Esophagus squamous epithelium (tissue), 5 donors: ENCODE measurements at places on chromosomes 3 and 15.

- DNase-seq, result no peak
- no peak overlapping the region for H3K27ac ChIP-seq
- H3K4me3 ChIP-seq, result no peak overlapping the region
Observed at GRCh38 chr3:134777341-134777740, 17.7 kb upstream of the EPHB1 start.

DNA sequence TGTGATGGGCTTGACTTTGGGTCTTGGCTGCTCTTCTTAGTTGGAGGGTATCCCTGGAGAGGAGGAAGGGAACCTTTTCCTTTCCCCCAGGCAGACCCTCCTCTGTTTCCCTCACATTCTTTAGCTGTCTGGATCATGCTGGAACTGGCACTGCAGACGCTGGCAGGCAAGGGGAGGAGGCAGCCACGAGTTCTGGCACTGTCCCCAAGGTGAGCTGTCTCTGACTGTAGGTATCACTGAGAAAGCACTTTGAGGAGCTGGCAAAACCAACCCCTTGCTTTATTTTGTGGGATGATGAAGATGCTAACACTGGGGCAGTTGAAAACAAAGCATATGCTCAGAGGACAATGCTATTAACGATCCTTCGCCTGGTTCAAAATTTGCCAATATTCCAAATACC lies 175.0 kb downstream of the SOX2 start:
- H3K4me1 ChIP-seq, result no peaks in the 10 kb centered on the region
- no peaks in the 10 kb centered on the region for H3K36me3 ChIP-seq
- H3K4me3 ChIP-seq, result no peak overlapping the region
- DNase-seq, result no peak
- H3K27ac ChIP-seq, result no peak overlapping the region
- H3K27me3 ChIP-seq, result no peaks in the 10 kb centered on the region

DNA sequence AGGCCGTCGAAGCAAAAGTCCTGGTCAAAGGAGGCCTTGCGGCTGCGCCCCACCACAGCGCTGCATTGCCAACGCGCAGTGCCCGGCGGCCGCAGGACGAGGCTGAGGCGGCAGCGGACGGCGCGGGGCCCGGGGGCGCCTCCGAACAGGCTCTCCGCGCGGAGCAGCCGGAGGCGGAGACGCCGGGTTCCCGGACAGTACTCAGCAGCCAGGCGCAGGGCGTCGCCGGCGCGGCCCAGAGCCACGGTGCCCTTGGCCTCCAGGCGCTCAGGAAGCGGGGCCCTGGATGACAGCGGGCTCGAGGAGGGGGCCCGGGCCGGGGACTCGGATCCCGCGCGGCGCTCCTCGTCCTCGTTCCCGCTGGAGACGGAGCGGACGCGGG lies 1.1 kb downstream of the C2CD4B start:
- H3K36me3 ChIP-seq, result no peaks in the 10 kb centered on the region
- peaks cover 21% of the 10 kb centered on the region for H3K4me1 ChIP-seq
- DNase-seq, result no peak
- H3K27me3 ChIP-seq, result no peaks in the 10 kb centered on the region
- peak overlapping the region; percentile 80 for H3K27ac ChIP-seq
- peak overlapping the region; percentile 52 for H3K4me3 ChIP-seq

GRCh38 chr3:128155616-128156360 lies 2.5 kb downstream of the EEFSEC start:
- H3K36me3 ChIP-seq, result peaks cover 29% of the 10 kb centered on the region
- no peak for DNase-seq
- no peak overlapping the region for H3K4me3 ChIP-seq

GRCh38 chr15:92672102-92672501 lies 16.5 kb upstream of the FAM174B start:
- no peak overlapping the region for H3K4me3 ChIP-seq
- peaks cover 11% of the 10 kb centered on the region for H3K4me1 ChIP-seq
- H3K27me3 ChIP-seq, result no peaks in the 10 kb centered on the region
- no peaks in the 10 kb centered on the region for H3K36me3 ChIP-seq
- no peak for DNase-seq
- H3K27ac ChIP-seq, result no peak overlapping the region

GRCh38 chr3:66298591-66298990 lies 77.8 kb downstream of the SLC25A26 start:
- no peak overlapping the region for H3K4me3 ChIP-seq
- no peak overlapping the region for H3K27ac ChIP-seq
- no peaks in the 10 kb centered on the region for H3K27me3 ChIP-seq
- peaks cover 19% of the 10 kb centered on the region for H3K4me1 ChIP-seq
- no peaks in the 10 kb centered on the region for H3K36me3 ChIP-seq

- H3K4me3 ChIP-seq, result no peak overlapping the region
- DNase-seq, result no peak
- no peaks in the 10 kb centered on the region for H3K27me3 ChIP-seq
- no peaks in the 10 kb centered on the region for H3K36me3 ChIP-seq
- H3K4me1 ChIP-seq, result no peaks in the 10 kb centered on the region
Observed at GRCh38 chr15:34721157-34721801, 33.5 kb downstream of the GJD2 start.

DNA sequence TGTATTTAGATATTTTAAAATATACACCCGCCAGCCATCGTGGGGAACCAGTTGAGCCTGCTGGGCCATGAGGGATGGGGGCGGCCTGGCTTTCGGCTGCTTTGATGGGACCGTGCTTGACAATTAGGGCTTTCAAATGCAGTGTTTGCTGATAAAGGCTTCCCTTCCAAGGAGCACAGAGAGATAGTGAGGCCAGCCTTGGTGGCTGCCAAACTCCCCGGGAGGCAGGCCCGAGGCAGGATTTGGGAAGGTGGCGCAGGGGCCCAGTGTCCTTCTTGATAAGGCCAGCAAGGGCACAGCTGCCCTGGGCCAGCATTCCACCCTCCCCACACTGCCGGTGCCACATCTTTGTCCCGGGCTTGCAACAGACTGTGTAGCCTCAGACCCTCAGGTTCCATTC lies 75.6 kb downstream of the LINGO1 start:
- no peaks in the 10 kb centered on the region for H3K27me3 ChIP-seq
- no peaks in the 10 kb centered on the region for H3K36me3 ChIP-seq
- H3K4me1 ChIP-seq, result no peaks in the 10 kb centered on the region

DNA sequence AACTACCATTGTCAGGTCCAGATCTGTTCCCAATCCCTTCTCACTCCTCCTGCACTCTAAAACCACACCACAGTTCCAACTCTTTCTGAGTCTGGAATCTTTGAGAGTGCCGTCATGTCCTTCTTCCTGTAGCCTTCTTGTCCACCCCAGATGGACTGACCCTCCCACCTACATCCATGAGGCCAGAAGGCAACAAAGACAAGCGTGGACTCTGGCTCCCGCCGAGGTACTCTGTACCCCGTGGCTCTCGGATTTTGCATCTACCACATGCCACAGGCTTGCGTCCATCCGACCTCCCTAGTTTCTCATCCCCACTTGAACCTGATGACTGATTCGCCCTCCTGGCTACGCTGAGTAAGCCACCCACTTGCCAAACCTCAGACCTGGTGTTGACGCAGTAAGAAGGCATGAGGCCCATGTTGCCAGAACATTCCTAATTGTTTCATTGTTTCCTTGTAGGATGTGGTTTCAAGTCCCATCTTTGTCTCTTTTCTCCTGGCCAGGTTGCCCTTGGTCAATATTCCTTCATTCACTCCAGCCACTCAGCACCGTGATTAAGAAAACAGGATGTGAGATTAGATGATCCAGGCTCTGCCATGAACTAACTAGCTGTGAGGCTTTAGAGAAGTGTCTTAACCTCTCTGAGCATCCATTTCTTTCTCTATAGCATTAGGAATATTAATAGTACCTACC lies 1.1 kb upstream of the ZBTB38 start:
- H3K36me3 ChIP-seq, result no peaks in the 10 kb centered on the region
- peaks cover 30% of the 10 kb centered on the region for H3K27me3 ChIP-seq
- DNase-seq, result no peak
- H3K4me3 ChIP-seq, result no peak overlapping the region

- no peaks in the 10 kb centered on the region for H3K27me3 ChIP-seq
- H3K4me3 ChIP-seq, result no peak overlapping the region
- no peak overlapping the region for H3K27ac ChIP-seq
- H3K4me1 ChIP-seq, result no peaks in the 10 kb centered on the region
- no peaks in the 10 kb centered on the region for H3K36me3 ChIP-seq
Observed at GRCh38 chr15:79016527-79017170, 71.8 kb upstream of the CTSH start.

- no peak overlapping the region for H3K27ac ChIP-seq
- no peak overlapping the region for H3K4me3 ChIP-seq
- peaks cover 7% of the 10 kb centered on the region for H3K4me1 ChIP-seq
- DNase-seq, result no peak
- H3K36me3 ChIP-seq, result peaks cover 3% of the 10 kb centered on the region
Observed at GRCh38 chr3:37072892-37073291, 79.6 kb downstream of the MLH1 start.

- H3K27ac ChIP-seq, result no peak overlapping the region
- peaks cover 8% of the 10 kb centered on the region for H3K4me1 ChIP-seq
- no peaks in the 10 kb centered on the region for H3K36me3 ChIP-seq
- no peak overlapping the region for H3K4me3 ChIP-seq
- DNase-seq, result no peak
- H3K27me3 ChIP-seq, result no peaks in the 10 kb centered on the region
Observed at GRCh38 chr15:40877694-40878093, 3.7 kb upstream of the RHOV start.

- H3K27me3 ChIP-seq, result no peaks in the 10 kb centered on the region
- H3K36me3 ChIP-seq, result no peaks in the 10 kb centered on the region
- H3K4me1 ChIP-seq, result no peaks in the 10 kb centered on the region
- no peak overlapping the region for H3K27ac ChIP-seq
- H3K4me3 ChIP-seq, result no peak overlapping the region
- DNase-seq, result no peak
Observed at GRCh38 chr3:175355801-175356335, 496.7 kb downstream of the NAALADL2 start.

GRCh38 chr15:37015035-37015434 lies 85.3 kb downstream of the MEIS2 start:
- no peak for DNase-seq
- H3K27me3 ChIP-seq, result no peaks in the 10 kb centered on the region
- no peaks in the 10 kb centered on the region for H3K36me3 ChIP-seq

DNA sequence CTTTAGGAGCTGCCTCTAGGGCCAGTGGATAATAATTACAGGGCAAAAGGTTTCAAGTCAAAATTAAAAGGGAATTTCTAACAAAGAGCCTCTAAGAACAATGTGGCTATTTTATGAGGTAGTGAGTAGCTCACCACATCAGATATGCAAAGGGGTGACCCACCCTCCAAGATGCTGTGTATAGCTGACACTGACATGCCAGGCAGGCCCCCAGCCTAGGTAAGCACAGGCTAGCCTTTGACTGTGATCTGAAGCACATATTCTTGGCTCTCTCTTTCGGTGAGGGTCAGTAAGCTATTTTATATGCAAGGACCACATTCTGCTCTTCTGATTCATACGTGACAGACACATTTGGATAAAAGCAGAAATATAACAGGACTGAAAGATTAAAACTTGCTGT lies 2.8 kb upstream of the THSD4 start:
- H3K27me3 ChIP-seq, result no peaks in the 10 kb centered on the region
- H3K36me3 ChIP-seq, result no peaks in the 10 kb centered on the region
- no peak for DNase-seq
- H3K27ac ChIP-seq, result no peak overlapping the region
- peaks cover 32% of the 10 kb centered on the region for H3K4me1 ChIP-seq

- no peak for DNase-seq
- peaks cover 5% of the 10 kb centered on the region for H3K4me1 ChIP-seq
- H3K36me3 ChIP-seq, result no peaks in the 10 kb centered on the region
- no peaks in the 10 kb centered on the region for H3K27me3 ChIP-seq
- H3K4me3 ChIP-seq, result no peak overlapping the region
Observed at GRCh38 chr15:38872732-38873131, 308.1 kb upstream of the RASGRP1 start.

GRCh38 chr3:139447486-139447885 lies 28.8 kb downstream of the RBP2 start:
- no peak overlapping the region for H3K4me3 ChIP-seq
- no peak overlapping the region for H3K27ac ChIP-seq
- no peaks in the 10 kb centered on the region for H3K4me1 ChIP-seq
- H3K27me3 ChIP-seq, result no peaks in the 10 kb centered on the region
- H3K36me3 ChIP-seq, result no peaks in the 10 kb centered on the region
- no peak for DNase-seq

DNA sequence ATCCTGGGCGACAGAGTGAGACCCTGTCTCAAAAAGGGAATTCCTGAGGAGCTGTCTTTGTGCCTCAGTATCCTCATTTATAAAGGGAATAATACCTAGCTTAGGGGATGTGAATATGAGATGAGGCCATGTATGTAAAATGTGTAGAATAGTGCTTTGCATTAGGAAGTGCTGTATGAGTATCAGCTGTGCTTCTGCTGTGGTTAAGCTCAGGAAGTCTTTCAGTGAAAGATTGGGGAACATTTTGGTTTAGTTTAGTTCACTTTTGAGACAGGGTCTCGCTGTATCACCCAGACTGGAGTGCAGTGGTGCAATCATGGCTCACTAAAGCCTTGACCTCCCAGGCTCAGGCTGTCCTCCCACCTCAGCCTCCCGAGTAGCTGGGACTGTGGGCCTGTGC lies 10.6 kb downstream of the THUMPD3 start:
- no peak overlapping the region for H3K27ac ChIP-seq
- H3K4me3 ChIP-seq, result no peak overlapping the region
- no peak for DNase-seq
- H3K4me1 ChIP-seq, result no peaks in the 10 kb centered on the region

GRCh38 chr3:123337226-123337625 lies 111.7 kb downstream of the ADCY5 start:
- no peak overlapping the region for H3K4me3 ChIP-seq
- no peaks in the 10 kb centered on the region for H3K36me3 ChIP-seq
- DNase-seq, result no peak
- H3K4me1 ChIP-seq, result peaks cover 23% of the 10 kb centered on the region
- no peaks in the 10 kb centered on the region for H3K27me3 ChIP-seq

DNA sequence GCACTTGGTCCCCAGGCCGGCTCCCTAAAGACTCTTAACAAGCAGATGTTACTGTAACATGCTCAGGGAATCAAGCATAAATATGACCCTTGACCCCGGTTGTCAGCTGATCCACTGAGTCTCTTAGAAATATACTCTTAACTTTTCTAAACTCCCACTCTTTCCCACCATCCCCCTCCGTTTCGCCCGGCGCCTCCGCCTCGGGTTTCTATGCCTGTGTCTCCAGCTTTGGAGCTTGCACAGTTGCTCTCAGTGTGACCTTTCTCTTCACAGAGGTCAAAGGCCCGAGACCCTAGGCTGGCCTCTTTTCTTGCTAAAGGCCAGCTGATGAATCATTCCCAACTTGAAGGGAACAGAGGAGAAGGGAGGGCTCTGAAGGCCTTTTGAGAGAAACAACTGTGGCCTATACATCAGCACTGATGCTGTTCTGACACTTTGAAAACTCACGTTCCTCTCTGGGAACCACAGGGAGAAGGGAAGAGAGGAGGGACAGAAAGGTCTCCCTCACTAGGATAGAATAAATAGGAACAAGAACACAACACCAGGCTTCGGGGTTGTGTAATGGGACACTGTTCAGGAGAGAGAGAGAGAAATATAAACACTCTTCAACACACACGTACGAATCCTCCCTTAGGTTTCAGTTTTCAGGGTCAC lies 484.5 kb upstream of the NR2F2 start:
- H3K27me3 ChIP-seq, result no peaks in the 10 kb centered on the region
- no peak for DNase-seq
- no peak overlapping the region for H3K4me3 ChIP-seq
- H3K36me3 ChIP-seq, result no peaks in the 10 kb centered on the region

DNA sequence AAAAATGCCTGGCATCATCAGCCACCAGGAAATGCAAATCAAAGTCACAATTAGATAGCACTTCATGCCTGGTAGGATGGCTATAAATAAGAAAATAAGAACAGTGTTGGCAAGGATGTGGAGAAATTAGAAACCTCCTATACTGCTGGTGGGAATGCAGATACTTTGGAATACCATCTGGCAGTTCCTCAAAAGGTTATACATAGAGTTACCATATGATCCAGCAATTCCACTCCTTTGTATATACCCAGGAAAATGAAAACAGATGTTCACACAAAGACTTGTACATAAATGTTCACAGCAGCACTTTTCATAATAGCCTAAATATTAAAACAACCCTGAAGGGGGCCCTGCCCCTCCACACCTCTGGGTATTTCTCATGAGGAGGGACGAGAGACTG lies 13.7 kb downstream of the ACSBG1 start:
- H3K36me3 ChIP-seq, result no peaks in the 10 kb centered on the region
- no peak for DNase-seq
